ENCODE measurements at places on chromosomes 7 and 10.

DNA sequence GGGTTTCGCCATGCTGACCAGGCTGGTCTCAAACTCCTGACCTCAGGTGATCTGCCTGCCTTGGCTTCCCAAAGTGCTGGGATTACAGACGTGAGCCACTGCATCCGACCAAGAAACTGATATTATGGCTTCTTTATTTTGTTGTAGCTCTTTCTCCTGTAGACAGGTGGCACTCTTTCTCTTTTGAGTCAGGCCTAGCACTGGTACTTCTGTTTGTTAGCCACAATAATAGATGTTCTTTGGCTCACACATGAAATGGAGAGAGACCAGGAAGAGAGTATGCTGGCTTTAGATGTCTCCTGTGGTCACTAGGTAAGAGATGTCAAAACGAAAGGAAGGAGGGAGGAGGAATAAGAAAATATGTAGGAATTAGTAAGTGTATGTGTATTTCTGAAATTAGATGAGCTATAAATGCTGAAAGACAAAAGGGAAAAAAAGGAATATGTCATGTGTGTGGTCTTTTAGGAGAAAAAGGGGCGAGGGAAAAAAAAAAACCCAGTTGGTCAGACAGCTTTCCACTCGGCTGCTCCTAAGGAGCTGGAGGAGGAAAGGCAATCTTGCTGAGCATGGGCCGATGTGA lies 78.7 kb downstream of the CLEC2L start:
- peak; percentile 26 for DNase-seq

- DNase-seq, result no peak
Measured at GRCh38 chr7:4837041-4837802, 24.6 kb downstream of the PAPOLB start.

- no peak for DNase-seq
Measured at GRCh38 chr10:125396676-125397075, 236.3 kb upstream of the CTBP2 start.

DNA sequence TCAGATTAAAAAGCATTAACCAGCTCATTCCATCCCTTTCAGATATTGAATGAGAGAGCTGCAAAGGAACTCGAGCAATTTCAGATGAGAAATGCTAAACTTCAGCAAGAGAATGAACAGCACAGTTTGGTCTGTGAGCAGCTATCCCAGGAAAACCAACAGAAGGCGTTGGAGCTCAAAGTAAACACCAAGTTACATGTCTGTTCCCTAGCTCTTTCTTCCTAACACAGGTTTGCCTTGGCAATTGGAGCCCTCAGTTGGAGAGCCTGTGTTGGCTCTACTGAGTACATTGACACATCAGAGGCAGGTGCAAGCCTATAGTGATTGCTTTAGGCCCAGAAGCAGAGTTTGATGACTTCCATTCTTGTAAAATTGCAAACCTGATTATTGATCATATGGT lies 14.7 kb downstream of the CFAP58 start:
- DNase-seq, result peak; percentile 83

DNA sequence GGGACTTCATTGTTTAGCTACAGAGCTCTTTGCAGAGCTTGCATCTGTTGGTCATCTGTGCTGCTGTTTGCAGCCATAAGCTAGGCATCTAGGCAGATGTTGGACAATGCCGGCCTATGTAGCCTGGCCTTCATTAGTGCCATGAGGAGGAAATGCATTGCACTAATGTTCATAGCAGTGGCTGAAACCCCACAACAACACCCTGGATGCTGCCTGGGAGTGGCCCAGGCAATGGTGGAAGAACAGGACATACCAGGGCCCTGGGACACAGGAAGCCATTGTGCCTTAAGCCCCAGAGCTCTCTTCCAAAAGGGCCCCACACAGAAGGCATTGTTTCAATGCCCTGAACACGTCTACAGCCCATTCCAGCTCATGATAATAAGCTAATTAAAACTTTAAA lies 131.5 kb upstream of the LYZL1 start:
- no peak for DNase-seq

DNA sequence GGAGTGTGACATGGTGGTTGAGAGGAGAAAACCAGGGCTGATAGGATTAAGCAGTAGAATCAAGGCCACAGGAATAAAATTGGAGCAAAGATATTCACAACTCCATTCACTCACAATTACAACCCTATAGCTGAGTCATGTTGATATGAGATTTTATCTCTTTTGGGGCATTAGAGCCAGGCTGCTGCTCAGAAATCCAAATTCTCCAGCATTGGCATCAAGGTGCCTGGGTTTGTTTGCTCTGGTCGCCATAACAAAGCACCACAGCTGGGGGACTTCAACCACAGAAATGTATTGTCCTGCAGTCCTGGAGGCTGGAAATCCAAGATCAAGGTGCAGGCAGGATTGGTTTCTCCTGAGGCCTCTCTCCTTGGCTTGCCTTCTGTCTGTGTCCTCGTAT lies 52.5 kb upstream of the GRB10 start:
- no peak for DNase-seq

GRCh38 chr7:130008941-130009847 lies 42.0 kb downstream of the ZC3HC1 start:
- peak; percentile 67 for DNase-seq

DNA sequence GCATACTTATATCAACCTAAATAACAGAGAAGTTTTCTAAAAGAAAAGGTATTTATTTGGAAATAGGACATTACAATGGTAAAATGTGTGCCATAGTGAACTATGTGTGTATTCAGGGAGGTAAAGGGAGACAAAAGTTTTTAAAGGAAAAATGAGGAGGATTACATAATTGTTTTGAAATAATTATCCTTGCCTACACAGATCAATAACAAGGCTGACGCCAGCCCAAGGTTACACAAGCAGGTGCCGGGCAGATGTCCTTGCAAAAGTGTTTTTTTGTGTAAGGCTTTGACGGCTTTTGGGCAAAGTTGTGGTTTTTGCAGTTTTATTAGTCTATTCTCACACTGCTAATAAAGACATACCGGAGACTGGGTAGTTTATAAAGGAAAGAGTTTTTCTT lies 22.7 kb upstream of the SLC35B4 start:
- DNase-seq, result no peak

DNA sequence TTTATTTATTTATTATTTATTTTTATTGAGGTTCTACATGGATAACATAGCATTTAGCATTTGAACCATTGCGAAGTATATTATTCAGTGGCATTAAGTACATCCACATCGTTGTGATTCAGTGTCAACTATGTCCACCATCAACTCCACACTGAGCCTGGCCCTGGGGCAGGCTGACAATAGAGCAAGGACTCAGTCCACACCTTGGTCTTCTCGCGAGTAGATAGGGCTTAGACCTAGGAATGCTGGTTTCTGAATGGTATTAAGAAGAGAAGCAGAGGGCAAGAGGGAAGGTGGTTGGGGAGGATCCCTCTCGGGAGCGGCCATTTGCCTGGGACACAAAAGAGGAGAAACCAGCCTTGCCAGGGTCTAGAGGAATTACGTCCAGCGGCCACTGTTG lies 599.2 kb upstream of the MGMT start:
- DNase-seq, result no peak

GRCh38 chr7:99359465-99360154 lies 14.9 kb upstream of the ARPC1B start:
- no peak for DNase-seq

DNA sequence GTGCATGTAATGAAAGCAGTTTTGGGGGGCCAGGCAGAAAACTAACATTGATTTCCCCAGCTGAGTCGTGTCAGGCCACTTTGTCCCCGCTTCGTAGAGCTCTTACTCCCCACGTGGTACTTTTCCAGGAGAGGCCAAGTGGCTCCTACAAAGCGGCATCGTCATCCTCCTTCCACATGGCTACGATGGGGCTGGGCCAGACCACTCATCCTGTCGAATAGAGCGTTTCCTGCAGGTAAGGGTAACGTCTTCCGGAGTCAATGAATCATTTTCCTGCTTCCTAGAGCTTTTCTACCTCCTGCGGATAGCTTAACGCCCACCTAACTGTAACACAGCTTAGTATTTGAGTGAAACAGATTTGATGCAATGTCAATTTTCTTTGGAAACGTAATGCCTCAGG lies 21.7 kb upstream of the SEC61A2 start:
- no peak for DNase-seq

DNA sequence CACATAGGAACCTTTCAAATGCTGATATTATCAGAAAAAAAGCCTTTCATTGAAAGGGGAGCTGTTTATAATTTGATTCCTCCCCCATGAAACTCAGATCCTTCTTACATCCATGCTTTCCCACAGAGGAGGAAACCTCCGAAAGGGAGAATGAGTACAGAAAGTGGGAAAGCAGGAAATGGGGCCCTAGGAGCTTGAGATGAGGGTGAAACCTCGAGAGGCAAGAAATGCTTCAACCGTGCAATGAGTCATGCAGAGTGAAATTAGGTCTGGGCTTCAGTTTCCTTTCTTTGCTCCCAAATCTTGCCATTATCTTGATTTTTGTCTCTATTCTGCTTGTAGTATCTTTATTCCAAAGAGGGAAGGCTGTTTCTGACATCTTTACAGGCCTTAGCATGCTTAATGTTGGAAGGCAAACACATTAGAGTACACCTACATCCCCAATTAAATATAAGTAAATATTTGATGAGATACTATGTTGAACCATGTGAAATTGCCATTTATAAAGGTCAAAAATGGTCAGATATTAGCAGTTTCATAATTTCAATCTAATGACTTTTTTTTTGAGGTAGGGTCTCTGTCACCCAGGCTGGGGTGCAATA lies 79.1 kb downstream of the NAMPT start:
- DNase-seq, result peak; percentile 43

DNA sequence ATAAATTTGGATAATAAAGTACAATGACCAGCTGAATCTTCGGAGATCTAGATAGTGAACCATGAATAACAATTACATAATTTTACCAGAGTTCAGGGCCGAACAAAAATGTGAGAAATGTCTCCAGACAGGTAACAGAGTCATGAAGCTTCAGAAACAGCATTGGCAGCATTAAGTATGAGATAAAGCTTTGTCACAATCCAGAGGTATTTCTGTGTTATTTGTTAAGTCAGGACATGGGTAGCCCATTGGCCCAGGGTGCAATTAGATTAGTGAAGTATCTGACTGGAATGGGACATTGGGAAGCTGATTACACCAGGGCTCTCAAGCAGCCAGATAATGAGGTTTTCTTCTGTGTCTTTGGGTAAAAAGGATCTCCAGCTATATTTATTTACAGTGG lies 184.2 kb upstream of the PPP1R3A start:
- no peak for DNase-seq

DNA sequence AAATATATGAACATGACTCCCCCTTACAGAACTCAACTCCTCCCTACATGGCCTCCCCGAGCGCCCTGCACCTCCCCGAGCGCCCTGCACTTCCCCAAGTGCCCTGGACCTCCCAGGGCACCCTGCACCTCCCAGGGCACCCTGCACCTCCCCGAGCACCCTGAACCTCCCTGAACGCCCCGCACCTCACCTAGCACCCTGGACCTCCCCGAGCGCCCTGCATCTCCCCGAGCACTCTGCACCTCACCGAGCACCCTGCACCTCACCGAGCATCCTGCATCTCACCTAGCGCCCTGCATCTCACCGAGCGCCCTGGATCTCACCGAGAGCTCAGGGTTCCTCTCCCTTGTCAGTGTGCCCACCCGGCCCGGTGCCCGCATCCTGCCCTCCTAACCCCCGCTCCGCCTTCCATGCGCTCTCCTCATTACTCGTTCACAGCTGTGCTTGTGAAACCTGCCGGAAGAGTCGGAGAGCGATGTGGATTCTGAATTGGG lies 134.3 kb downstream of the ACTR3B start:
- DNase-seq, result no peak

DNA sequence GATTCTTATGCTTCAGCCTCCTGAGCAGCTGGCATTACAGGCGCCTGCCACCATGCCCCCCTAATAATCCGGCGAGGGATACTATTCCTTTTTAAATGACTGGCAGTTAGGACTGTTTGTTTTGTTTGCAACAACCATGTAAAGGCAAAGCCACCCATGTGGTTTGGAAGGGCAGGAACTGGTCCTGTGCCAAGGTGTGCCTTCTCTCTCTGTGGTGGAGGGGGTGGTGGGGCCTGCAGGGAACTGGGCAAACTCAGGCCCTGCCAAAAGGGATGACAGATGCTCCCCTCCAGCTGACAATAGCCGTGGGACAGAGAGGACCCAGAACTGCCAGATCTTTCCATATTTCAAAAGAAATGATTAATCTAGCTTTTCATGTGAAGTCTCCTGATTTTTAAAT lies 23.5 kb upstream of the WAPL start:
- DNase-seq, result no peak

GRCh38 chr7:159149488-159149887 lies 4.8 kb upstream of the VIPR2 start:
- no peak for DNase-seq

- DNase-seq, result no peak
Measured at GRCh38 chr10:5968681-5969453, 8.5 kb downstream of the IL15RA start.

DNA sequence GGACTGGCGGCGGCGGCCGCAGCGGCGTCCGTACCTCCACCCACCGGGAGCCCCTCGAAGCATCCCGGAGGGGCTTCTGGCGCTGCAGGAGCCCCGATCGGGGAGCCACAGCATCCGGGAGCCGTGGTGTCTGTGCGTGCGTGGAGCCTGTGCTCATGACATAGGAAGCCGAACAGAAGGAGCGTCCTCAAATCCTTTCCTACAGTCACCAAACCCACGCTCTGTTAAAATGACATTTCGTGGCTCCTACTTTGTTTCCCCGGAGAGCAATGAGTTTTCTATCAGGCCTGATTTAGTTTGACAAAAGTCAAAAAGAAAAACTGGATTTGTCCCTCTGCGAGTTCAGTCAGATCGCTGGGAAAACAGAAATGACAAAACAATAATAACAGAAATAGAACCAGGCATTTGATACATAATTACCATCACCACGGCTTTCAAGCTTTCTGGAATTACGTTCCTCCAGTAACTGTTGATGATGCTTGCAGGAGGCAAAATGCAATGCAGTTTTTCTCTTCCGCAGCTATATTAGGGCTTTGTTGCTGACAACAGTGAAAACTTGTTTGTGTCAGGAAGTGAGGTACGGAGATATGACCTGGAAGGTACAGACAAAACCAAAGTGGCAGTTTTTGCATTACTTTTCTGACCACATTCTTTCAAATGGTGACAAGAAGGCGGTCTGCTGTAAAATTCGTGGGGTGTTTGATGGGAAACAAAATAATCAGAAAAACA lies 219.3 kb upstream of the MKLN1 start:
- no peak for DNase-seq

DNA sequence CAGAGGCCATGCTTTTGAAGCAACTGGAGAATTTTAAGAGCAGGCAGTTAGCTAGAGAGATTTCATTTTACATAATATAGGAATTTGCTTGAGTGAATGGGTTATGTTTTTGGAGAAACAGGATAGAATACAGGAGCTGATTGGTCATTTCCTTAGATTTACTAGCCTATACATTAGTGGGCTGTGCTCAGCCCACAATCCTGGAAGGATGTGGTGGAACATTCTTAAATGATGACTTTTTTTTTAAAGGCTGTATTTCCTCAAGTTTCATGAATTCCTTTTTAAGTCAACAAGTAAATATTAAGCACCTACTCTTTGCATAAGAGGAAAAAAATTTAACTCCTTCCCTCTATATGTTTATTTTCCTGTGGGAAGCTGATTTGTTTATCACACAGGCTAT lies 314.4 kb upstream of the BMPER start:
- no peak for DNase-seq

DNA sequence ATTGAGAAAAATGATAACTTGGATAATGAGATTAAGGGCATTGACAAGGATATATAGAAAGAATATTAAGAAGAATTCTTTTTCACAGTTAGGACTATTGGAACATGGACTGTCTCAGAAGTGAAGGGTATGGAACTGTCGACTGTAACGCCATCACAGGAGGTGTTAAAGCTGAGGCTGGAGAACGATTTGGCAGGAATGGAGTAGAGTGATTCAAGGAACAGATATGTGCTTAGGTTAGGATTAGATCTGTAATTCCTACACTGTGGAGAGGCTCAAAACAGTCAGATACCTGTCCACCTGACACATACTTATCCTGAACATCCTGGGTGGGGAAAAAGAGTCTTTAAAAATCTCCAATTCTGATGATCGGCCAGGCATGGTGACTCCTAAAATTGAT lies 30.9 kb downstream of the RHOBTB1 start:
- no peak for DNase-seq
